ENCODE measurements at places on chromosomes 3 and 15. TPM values are rescaled to one million over a fixed set of nuclear protein-coding genes. Genes with fewer than 3 reads are reported as not detected.

GRCh38 chr15:40118473-40118872 is 9.8 kb upstream of the BMF start:
- DNase-seq = no peak

DNA sequence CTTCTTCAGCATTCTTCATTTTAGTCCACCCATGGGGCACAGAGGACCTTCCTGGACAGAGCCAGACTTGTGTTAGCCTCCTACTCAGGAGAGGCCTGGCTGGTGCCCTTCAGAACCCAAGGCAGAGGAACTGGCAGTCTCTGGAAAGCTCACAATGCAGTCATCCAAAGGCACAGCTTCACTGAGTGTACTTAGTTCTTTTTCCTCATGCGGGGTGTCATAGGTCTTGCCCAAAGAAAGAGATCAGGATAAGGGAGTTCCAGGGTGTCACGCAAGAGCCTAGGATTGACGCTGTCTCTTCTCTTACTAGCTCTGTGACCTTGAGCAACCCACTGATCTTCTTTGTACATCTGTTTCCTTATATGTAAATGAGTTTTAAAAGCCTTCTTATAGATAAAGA is 58.7 kb downstream of the CD200 start:
- no peak for DNase-seq

DNA sequence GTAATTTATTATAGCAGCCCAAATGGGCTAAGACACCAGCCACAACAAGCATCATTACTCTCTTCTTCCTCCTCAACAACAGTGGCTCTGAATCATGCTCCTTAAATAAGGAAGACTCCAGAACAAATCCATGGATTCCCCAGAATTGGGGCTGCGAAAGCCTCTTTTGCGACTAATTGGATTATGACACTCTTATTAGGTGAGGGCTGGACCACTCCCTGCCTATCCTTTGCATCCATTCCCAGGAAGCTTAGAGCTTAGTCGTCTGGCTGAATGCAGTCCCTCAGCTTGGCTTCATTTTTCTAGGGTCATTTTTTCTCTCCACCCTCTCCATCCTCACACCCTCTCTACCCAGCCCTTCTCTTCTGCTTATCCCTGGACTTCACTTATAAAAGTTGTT is 227.7 kb downstream of the ZNF621 start:
- no peak for DNase-seq

GRCh38 chr15:71003319-71003718 is 110.7 kb downstream of the LRRC49 start:
- DNase-seq = no peak

Gene THPO
- total RNA-seq = 1.1 TPM

Gene EHHADH
- total RNA-seq = 33.0 TPM

Gene TM4SF4
- total RNA-seq = 1.7 TPM

Gene DZIP1L
- 13.7 TPM for total RNA-seq

Measured in mesenteric fat pad (tissue), 1 donor.